ENCODE measurements at places on chromosomes 7 and 10.

- no peak for DNase-seq
These were observed 94.0 kb downstream of the SORBS1 start for GRCh38 chr10:95467162-95467599.

DNA sequence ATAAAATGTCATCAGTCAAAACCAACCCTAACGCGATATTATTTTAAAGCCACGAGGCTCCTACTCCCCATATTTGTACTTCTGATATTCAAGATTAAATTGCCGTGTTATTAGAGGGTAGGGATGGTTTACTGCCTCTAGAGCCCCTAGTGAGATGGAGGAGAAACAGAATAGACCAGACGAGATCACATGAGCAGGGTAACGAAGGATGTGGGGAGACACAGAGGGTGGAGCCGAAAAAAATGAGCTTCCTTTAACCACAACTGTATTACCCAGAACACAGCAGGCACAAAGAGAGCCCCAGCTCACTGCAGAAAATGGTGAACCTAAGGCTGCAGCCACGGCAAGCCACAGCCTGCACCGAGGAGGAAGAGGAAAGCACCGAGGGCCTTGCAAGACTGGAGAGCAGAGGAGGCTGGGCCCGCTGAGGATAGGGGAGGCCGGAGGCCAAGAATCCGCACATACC, 14.3 kb downstream of the ZC3HAV1 start:
- no peak for DNase-seq

DNA sequence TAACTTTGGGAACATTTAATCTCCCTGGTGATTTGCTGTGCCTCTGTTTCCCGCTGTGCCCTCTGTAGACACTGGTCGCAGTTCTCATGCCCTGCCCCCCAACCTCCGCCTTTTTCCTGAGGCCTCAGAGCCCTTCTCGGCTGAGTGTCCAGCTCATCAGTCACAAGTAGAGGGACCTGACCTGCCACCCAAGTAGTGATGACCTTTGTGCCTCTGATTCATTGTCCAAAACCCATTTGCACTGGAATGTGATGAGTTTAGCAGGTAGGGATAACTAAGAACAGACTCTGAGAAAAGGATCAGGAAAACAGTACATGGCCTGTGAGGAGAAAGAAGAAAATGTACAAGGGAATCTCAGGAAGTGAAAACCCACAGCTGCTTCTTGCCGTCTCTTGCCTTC, 58.8 kb downstream of the LANCL2 start:
- DNase-seq, result no peak

- no peak for DNase-seq
These were observed 21.1 kb downstream of the PLAU start for GRCh38 chr10:73931767-73932619.

GRCh38 chr10:82942286-82943099, 1067.5 kb downstream of the NRG3 start:
- DNase-seq, result no peak

- DNase-seq, result no peak
These were observed 51.3 kb downstream of the WNT2 start for GRCh38 chr7:117271566-117271965.

GRCh38 chr10:128914681-128915080, 552.4 kb upstream of the MGMT start:
- DNase-seq, result no peak

DNA sequence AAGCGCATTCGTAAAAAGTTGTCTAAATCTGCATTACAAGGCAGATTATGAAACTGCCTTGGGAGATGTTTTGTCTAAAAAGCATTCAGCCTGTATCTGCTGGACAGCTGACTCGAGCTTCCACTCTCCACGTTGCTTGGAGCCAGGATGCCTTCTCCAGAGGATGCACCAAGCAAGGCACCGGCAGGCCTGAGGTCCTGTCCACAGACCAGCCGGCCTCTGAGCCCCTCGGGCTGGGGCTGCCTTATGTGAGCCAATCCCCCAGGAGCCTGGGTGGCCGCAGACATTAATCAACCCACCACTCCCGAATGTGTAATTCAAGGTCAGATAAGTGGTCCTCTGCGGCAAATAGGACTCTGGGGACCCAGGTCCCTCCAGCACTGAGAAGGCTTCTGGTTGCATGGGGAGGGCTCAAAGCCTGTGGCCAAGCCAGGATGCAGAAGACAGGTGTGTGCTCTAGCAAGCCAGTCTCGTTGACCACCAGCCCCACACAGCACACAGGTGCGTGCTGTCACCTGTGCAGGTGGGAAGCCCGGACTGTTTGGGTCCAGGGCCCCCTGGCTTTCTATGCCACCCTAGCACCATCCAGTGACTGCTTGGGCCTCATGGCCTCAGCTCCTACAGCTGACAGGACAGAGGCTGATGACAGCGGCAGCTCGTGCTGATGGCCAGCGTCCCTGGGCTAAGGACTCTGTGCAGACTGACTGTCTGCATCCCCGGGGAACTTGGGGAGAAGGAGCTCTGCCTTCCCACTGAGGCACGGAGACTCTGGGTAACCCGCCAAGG, 4.8 kb upstream of the RET start:
- no peak for DNase-seq

DNA sequence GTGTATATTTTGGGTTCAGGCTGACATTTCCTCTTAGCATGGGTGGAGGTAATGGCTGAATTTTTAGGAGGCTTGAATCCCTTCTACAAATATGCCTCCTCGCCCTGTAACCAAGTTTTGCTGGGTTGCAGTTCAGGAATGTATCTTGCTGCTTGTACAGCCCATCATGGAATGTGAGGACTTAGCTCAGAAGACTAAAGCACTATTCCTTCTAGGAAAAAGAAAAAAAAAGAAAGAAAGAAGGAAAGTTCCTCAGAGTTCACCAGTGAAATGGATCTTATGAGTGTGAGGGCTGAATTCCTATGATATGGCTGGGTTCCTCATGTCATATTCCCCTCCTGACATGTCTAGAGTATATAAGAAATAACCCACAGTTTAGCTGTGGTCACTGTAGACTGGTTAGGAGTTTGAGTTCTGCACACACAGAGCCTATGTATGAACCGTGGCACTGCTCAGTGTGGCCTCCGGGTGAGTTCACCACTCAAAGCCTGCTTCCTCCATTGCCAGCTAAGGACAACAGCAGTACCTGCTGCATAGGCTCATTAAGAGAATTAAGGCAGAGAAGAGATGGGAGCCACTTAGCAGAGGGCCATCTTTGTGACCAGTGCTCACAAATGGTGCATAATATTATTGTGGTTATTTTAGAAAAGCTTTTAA, 114.0 kb downstream of the TACC2 start:
- DNase-seq, result no peak

DNA sequence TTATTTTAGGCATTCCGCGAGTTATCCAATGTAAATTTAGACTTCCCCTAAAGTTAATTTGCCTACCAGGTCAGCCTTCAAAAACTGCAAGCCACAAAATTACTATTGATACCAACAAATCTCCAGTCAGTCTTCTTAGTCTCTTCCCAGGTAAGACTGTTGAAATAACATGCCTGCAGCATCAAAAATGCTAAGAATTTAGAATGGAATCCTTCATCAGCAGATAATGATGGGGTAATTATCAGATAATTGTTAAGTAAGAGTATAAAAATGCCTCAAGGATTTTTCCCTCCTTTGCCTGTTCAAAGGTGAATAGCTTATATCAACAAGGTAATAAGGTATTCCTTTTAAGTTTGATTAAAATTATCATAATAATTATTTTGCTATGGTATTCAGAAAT, 228.5 kb downstream of the BBS9 start:
- DNase-seq, result no peak

DNA sequence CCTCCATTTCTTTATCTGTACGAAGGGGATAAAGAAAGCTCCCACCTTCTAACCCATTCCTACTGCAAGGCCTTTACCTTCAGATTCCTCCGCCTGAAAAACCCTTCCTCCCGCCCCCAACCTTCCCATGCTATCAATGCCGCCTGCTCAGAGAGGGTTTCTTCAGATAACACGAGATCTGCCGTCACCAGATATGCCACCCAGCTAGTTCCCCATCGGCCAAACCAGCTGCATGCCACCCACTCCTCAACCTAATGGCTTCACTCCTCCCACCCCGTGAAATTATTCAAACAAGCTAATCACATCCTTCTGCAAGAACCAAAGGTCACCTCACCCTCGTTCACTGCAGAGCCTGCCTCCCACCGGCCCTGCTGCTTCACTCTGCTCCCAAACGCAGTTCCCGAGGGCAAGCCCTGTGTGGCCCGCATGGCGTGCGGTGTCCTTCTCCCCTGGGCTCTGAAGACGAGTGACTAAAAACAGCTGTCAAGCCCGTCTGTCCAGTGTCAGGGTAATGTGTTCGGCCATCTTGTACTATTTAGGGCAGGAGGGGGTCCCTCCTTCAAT, 46.8 kb upstream of the TMEM213 start:
- DNase-seq, result no peak

- DNase-seq, result peak; percentile 46
These were observed 50.6 kb upstream of the ITGB1 start for GRCh38 chr10:33008499-33009243.

GRCh38 chr7:113289140-113289740, 170.9 kb upstream of the SMIM30 start:
- peak; percentile 20 for DNase-seq

GRCh38 chr7:131606346-131607290, 50.2 kb upstream of the PODXL start:
- no peak for DNase-seq

DNA sequence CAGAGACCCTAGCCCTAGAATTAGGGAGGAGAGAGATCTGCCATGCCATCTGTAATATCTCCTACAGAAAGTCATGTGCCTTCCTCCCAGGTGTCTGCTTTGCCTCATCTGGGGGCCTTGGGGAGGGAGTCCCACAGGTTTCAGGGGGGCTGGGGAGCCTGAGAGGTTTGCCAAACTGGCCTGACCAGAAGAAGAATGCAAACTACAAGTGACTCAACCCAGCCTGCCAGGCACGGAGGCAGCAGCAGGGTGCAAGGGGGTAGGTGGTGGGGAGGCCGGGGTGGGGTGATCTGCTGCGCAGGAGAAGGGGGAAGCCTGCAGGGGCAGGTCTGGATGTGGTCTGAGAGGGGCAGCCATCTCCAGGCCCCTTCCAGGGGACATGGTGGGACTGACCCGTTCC, 9.6 kb upstream of the TRIM8 start:
- no peak for DNase-seq

- DNase-seq, result no peak
These were observed 27.7 kb upstream of the BET1 start for GRCh38 chr7:94031865-94032264.

DNA sequence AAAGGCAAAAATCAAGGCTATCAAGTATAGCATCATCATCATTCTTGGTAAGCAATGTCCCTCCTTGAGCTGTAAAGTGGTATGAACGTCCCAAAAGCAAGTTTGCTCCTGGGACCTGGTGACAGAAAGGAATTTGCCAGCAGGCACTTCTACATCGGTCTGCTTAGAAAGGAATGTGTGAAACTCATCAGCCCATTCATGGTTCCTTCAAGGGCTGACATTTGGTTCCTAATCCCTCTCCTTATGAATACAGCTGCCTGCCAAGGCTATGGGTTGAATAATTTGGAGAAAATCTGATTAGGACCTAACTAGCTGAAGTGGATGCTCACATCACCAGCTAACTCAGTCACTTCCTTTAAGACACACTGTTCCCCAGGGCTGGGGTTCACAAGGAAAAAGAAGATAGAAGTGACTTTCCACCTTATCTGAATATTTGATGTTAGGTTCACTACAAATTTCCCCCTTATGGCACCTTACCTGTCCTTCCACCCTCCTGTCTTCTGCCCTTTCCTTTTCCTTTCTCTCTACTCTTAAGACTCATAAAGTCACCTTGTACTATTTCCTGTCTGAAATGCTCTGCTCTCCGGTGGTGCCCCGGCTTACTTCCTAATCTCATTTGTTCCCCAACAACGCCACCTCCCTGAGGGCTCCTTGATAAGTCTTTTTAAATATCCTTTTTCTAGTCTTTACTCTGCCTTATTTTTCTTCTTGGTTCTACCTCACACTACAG, 187.1 kb downstream of the NPSR1 start:
- DNase-seq, result no peak

DNA sequence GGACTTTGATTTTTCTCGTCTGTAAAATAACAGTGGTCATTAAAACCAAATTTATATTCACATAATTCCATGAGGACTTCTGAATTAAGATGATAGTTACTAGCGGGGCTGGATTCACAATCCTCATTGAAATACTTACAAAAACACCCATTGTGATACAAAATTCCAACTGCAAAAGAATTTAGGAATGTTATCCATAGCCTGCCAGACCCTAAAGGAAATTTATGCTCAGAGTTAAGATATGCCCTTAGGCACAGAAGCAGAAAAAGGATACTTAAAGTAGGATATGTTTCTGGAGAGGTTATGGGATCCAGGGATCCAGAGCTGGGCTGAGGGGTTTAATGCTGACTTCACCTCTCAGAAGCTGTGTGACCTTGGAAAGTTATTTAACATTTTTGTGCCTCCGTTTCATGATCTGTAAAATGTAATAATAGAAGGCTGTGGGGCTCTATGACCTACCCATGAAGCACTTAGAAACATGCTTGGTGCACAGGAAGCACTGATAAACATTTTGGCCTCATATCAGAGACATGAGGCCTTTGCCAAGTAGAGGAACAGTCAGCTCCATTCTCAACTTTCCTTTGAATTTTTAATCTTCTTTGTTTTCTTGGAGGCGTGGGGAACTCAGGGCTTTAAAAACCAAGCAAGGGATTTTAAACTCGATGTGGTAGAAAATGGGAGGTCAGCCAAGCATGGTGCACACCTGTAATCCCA, 744.7 kb downstream of the KCNMA1 start:
- no peak for DNase-seq

DNA sequence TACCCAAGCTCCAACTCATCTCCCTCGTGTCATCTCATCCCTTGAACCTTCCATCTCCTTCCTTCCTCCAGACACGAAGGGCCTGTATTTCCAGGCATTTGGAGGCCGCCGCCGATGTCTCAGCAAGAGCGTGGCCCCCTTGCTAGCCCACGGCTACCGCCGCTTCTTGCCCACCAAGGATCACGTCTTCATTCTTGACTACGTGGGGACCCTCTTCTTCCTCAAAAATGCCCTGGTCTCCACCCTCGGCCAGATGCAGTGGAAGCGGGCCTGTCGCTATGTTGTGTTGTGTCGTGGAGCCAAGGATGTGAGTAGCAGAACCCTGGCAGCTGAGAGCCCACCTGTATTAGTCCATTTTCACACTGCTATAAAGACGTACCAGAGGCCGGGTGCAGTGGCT, 5.5 kb downstream of the FBXO24 start:
- no peak for DNase-seq

- no peak for DNase-seq
These were observed 164.4 kb upstream of the FEZF1 start for GRCh38 chr7:122468945-122469344.
